ENCODE measurements at places on chromosomes 3 and 15.

GRCh38 chr3:196169836-196170240, 41.4 kb downstream of the ZDHHC19 start:
- DNase-seq = no peak

- DNase-seq = no peak
Observed at GRCh38 chr3:99396651-99397275, 241.6 kb upstream of the COL8A1 start.

GRCh38 chr3:193944518-193944884, 191.4 kb upstream of the HES1 start:
- DNase-seq = no peak

- DNase-seq = no peak
Observed at GRCh38 chr3:101637451-101637850, 39.5 kb downstream of the ZBTB11 start.

DNA sequence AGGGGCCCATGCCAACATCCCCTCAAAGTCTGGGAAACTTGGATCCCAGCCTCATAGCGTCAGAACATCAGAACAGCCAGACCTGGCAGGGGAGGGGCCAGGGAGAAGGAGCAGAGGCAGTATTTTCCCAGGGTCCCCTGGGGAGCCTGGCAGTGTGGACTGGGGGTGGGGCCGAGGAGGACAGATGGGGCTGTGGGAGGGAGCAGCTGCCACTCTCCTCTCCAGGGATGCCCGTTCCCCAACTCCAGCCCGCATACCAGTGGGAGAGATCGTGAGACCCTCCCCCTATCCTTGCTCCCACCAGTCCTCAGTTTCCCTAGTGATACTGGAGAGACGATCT, 6.5 kb upstream of the DNAJB8 start:
- no peak for DNase-seq

GRCh38 chr3:2937592-2937991, 172.6 kb downstream of the IL5RA start:
- no peak for DNase-seq

- no peak for DNase-seq
Observed at GRCh38 chr15:48282216-48282615, 49.0 kb upstream of the DUT start.

- DNase-seq = no peak
Observed at GRCh38 chr3:15899388-15899787, 101.6 kb upstream of the ANKRD28 start.

DNA sequence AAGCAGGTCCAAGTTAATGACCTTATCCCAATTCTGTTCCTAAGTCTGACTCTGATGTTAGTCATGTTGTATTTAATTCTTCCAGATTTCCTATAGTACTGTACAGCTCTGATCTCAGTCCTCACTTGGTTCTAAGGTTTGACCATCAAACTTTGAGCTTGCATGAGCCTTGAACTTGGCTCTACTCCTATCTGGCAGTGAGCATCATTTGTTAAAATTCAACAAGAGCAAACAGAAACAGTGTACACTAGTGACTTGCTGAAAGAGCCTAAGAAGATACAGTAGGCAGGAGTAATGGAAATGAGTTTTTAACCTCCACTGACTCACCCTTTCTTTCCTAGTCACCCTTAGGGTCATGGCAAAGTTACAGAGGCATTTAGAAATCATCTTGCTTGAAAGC, 451.1 kb upstream of the TPRG1 start:
- no peak for DNase-seq

DNA sequence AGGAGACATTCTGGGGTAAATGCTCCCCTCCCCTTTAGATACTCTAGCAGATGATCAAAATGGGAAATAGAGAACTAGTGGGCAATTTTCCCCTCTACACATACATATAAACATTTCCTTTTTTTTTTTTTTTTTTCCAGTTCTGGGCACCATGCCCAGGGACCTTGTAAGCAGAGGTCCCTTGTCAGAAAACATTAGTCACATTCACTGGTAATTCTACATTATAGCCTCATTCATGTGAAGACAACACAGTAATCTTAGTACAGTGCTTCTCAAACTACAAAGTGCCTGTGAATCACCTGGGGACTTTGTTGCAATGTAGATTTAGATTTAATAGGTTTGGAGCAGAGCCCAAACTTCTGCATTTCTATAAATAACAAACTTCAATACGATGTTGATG, 60.1 kb upstream of the ACTC1 start:
- no peak for DNase-seq

GRCh38 chr3:82287562-82287961, 526.1 kb upstream of the GBE1 start:
- no peak for DNase-seq

GRCh38 chr3:20327889-20328288, 141.9 kb upstream of the SGO1 start:
- no peak for DNase-seq

DNA sequence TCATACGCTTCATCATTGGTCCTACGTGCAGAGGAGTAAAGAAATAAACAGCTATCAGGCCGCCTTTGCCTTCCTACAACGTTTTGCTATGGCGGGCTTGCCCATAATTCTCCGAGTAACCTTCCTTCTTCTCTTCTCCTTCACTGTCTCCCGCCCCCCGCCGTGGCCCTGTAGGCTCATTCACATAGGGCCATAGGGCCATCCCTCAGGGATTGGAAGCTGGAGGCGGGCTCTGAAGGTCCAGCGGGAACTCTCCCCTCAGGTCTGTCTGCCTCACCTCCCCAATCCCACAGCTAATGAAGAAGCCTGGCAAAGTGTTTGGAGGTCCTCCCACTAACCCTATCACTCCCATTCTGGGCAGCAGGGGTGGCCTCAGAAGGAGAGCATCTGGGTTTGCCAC, 43.6 kb downstream of the SEMA5B start:
- DNase-seq = no peak

DNA sequence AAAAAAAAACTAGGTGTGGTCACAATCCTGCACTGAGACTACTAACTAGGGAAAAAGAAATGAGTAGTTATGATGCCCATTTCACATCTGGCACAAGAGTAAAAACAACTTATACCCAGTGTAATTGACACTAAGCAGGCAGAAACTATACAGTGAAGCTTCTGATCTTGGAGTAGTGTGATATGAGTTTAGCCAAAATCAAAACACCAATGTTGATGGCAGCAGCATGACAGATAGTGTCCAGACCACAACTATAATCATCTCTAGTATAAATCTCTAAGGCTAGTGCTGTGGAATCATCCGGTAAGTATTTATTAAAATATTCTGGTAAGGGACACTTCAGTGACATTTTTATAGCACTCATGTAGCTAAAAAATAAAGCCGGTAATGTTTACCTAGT, 108.5 kb upstream of the EPHA6 start:
- DNase-seq = no peak

DNA sequence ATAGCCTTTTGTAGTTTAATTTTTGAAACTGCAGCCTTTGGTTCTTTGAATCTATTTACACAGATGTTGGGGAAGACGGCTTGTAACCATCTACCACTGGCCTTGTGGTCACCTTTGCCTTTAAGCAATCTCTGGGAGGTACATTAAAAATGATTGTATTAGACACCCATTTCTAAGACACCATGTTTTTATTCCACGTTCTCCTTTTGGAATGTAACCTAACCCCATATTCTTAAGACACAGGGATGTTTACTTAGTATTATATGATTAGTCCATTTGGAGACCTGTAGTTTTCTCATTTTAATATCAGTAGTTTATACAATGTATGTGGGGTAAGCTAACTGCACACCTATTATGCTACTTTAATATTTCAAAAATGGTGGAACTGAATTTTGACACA, 175.1 kb upstream of the PLSCR5 start:
- peak; percentile 7 for DNase-seq

- no peak for DNase-seq
Observed at GRCh38 chr3:161925749-161926360, 429.2 kb downstream of the OTOL1 start.

GRCh38 chr3:172233474-172234277, 194.3 kb downstream of the FNDC3B start:
- DNase-seq = no peak

- DNase-seq = no peak
Observed at GRCh38 chr3:28860307-28860706, 420.6 kb upstream of the RBMS3 start.

DNA sequence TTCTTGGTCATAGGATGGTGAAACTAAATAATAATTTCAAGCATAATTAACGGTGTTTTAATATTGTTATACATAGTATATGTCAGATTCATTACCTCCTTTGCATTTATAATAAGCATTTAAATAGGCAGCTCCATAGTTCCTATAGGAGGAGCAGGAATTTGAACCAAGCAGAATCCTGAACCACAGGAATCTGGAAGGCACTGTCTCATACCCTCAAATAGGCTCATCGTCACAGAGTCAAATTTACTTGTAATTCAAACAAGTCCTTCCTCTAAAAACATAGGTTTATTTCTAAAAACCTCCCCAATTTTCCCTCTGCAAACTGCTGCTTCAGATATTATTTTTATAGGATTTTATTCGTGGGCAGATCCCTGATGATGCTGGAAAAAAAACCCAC, 376.3 kb upstream of the ARHGEF26 start:
- no peak for DNase-seq

- DNase-seq = no peak
Observed at GRCh38 chr3:163776743-163777142, 1301.6 kb downstream of the SI start.

- peak; percentile 88 for DNase-seq
Observed at GRCh38 chr3:41267975-41268640, 68.8 kb downstream of the CTNNB1 start.

GRCh38 chr3:124202754-124203153, 210.8 kb upstream of the ROPN1 start:
- no peak for DNase-seq

DNA sequence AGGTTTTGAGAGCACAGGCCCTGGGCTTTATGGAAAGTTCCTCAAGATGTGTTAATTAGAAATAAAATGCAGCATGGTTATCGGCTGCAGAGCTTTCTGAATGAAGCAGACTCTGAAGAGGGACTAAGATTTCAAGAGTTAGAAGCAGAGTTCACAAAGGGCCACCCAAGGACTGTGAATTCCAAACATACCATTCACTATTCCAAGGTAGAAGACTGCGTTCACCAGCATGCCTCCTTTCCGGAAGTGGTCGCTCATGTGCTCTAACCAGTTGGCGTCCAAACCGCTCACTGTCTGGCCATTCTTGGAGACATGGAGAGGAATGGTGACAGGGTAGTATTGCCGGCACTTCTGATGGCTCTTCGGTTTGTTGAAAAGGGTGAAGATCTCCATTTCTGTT, 104.9 kb downstream of the OXNAD1 start:
- no peak for DNase-seq

- no peak for DNase-seq
Observed at GRCh38 chr3:79516795-79517194, 251.0 kb downstream of the ROBO1 start.

GRCh38 chr3:161104561-161105551, at the start of gene B3GALNT1:
Gene B3GALNT1, minus strand, starts transcription at chr3:161105349. Its CDS starts 18,595 bp downstream, at chr3:161086754.
- DNase-seq = peak; percentile 7

- no peak for DNase-seq
Observed at GRCh38 chr15:101237251-101237650, 14.6 kb downstream of the CHSY1 start.

GRCh38 chr3:178507507-178508442, 28.5 kb upstream of the KCNMB2 start:
- DNase-seq = no peak

DNA sequence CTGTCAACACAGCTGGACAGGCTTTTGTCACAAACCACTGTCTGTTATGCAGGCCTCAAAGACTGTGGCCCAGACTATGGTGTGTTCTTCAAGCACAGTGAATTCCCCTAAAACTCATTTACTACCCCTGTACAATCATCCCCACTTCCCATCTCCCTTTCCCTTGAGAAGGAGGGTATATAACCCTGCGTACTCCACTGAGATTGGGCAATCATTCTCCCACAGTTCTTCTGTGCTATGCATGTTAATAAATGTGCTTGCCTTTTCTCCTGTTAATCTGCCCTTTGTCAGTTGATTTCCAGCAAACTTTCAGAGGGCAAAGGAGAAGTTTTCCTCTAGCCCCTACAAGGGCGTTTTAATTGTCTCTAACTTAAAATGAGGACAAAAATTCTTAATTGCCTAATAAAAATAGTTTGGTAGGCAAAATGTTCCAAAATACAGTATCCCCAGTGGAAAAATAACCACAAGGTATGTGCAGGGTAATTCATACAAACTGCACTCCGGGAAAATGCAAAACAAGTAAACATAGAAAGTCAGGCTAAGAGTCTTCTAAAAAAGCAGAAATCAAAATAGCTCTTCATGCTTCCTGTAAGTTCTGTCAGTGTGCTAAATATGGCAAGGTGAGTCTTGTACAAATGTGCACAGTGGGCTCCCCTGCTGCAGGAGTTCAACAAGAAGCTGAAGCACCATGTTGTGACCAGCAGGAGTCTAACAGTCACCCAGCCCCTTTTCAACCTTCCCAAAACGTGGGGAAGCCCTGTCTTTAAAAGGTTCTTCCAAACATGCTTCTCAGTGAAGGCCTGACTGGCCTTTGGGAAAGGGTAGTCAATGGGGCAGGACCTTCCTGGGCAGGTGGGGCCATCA, 10.2 kb downstream of the ATP10A start:
- no peak for DNase-seq

- DNase-seq = no peak
Observed at GRCh38 chr15:51240066-51240465, 98.3 kb downstream of the CYP19A1 start.

DNA sequence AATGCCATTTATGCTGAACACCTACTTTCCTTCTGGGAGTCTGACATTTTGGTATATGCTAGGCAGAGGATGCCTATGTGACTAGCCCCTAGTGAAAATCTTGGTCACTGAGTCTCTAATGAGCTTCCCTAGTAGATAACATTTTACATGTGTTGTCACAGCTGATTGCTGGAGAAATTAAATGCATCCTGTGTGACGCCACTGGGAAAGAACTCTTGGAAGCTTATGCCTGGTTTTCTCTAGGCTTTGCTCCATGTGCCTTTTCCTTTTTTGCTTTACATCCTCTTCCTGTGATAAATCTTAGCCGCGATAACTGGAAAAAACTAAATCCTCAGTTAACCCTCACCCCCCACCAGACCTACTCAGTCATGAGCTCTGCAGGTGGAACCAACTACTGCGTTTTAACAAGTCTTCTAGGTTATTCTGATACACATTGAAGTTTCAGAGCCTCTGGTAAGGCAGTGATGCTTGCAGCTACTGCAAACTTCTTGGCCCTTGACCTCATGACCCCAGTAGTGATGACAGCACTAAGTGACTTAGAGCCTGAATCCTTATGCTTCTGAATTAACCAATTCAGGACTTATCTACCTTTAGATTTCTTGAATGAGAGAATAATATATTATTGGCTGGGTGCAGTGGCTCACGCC, 292.4 kb upstream of the SOX14 start:
- DNase-seq = no peak

DNA sequence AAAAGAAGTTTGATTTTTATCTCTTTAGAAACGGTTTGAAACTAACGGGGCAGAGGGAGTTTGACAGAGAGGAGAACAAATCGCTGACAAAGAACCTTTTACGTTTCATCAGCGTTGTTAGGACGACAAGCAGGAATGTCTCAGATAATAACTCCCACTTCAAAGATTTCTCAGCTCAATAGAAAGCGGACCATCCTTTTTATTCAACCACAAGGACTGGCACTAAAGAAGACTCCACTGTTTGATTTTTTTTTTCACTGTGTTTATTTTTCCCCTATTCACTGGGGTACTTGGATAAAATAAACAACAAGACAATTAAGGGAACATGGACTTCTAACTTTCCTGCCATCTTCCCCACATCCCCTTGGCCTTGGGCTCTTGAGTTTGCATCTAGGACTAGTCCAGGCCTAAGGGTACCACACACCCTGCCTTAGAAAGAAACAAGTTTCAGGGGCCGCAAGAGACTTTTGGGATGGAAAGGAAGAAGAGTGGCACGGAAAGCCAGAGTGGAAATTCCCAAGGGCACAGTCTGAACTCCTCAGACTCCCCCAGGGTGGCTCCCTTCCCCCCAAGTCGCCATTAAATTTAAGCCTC, 19.0 kb downstream of the ZIC4 start:
- DNase-seq = no peak

- no peak for DNase-seq
Observed at GRCh38 chr15:58559904-58560588, 128.3 kb downstream of the LIPC start.

All from AG04449 (cell line).